ENCODE measurements at places on chromosomes 4 and X. TPM values are rescaled to one million over a fixed set of nuclear protein-coding genes. Genes with fewer than 3 reads are reported as not detected.

- DNase-seq = peak; percentile 63
- H3K36me3 ChIP-seq = no peaks in the 10 kb centered on the region
- H3K27me3 ChIP-seq = no peaks in the 10 kb centered on the region
- no peaks in the 10 kb centered on the region for H3K4me1 ChIP-seq
- no peak overlapping the region for H3K27ac ChIP-seq
Measured at GRCh38 chr4:1598206-1599025, 85.7 kb downstream of the FAM53A start.

DNA sequence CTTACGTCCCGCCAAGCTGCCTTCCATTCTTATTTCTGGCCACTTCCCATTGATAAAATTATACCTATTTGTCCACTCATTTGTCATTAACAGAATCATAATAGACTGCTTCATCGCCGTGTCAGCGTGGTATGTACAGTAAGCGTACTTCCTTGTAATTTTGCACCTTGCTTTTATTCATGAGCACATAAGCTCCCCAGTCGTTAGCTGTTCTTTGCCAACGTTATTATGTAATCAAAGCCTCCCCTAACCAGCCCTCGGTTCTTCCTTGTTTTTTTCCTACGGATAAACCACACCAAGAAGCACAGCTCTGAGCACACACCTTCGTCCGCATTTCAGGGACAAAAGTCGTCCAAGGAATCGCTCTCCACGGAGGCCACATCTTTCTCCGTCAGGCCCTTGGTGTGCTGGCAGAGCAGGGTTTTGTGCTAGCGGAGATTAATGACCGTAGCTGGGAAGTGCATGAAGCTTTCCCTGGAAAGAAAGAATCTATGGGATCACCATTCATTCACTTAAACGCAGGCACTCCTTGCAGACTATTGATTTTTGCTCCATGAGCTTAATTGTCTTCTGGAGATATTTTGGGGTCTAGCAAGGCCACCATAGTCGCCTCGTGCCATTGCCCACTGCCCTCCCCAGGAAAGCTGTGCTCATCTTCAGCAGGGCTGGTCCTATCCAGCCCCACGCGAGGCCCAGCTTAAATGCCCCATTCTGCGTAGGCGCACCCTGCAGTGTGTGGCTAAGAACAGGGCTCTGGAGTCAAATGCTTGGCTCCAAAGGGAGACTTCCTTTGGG is 200.9 kb upstream of the PSAPL1 start:
- H3K27ac ChIP-seq = no peak overlapping the region
- H3K27me3 ChIP-seq = no peaks in the 10 kb centered on the region
- no peak overlapping the region for H3K4me3 ChIP-seq
- H3K36me3 ChIP-seq = no peaks in the 10 kb centered on the region
- H3K4me1 ChIP-seq = peaks cover 39% of the 10 kb centered on the region

- H3K4me3 ChIP-seq = no peak overlapping the region
- H3K4me1 ChIP-seq = no peaks in the 10 kb centered on the region
- H3K27me3 ChIP-seq = no peaks in the 10 kb centered on the region
- DNase-seq = no peak
- H3K27ac ChIP-seq = no peak overlapping the region
Measured at GRCh38 chr4:176367771-176368465, 48.2 kb downstream of the SPCS3 start.

- DNase-seq = no peak
- H3K4me1 ChIP-seq = no peaks in the 10 kb centered on the region
- H3K27ac ChIP-seq = no peak overlapping the region
- no peaks in the 10 kb centered on the region for H3K27me3 ChIP-seq
Measured at GRCh38 chr4:100017637-100018310, 67.7 kb upstream of the H2AZ1 start.

The VCX3B gene
- total RNA-seq = not detected

- H3K27ac ChIP-seq = no peak overlapping the region
- DNase-seq = no peak
- no peaks in the 10 kb centered on the region for H3K36me3 ChIP-seq
- H3K4me3 ChIP-seq = no peak overlapping the region
- no peaks in the 10 kb centered on the region for H3K4me1 ChIP-seq
- H3K27me3 ChIP-seq = no peaks in the 10 kb centered on the region
Measured at GRCh38 chr4:47413521-47413920, 50.0 kb downstream of the COMMD8 start.

DNA sequence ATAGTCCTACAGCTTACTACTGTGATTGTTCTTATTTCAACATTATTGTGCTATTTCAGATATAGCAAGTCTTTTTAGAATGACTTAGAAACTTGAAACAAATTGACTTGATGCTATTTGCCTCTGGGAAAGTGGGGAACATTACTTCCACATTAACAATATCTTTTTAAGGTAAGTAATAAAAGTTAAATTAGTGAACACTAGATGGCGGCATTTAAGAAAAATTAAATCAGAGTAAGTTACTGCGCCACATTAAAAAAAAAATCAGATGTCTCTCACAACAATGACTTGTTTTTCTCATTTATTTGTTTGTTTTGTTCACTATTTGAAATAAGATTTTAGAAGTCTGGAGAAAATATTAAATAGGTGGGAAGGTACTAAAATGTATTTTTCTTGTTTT is 1026.9 kb upstream of the SLIT2 start:
- no peaks in the 10 kb centered on the region for H3K4me1 ChIP-seq
- no peaks in the 10 kb centered on the region for H3K36me3 ChIP-seq
- H3K4me3 ChIP-seq = no peak overlapping the region
- no peak for DNase-seq
- H3K27ac ChIP-seq = no peak overlapping the region

- no peak overlapping the region for H3K27ac ChIP-seq
- no peaks in the 10 kb centered on the region for H3K27me3 ChIP-seq
- no peaks in the 10 kb centered on the region for H3K36me3 ChIP-seq
- no peaks in the 10 kb centered on the region for H3K4me1 ChIP-seq
Measured at GRCh38 chr4:43244688-43245382, 352.3 kb downstream of the GRXCR1 start.

The TRIM60 gene
- total RNA-seq = not detected

DNA sequence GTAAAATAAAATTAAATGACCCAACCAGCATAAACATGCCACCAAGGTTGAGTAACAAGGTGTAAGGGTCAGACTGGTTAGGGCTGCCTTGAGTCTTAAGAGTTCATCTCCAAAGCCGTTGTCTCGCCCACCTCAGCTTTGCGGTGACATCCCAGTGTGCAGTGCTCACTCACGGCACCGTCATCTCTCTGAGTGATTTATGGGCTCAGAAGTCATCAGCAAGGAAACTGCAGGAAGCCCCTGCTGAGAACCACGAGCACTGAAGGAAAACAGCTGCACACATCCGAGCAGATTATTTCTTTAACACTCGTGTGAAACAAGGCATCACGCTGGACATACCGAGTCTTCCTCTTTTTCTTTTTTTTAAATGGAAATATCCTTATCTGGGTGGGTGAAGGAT is 411.1 kb downstream of the TRIML1 start:
- no peaks in the 10 kb centered on the region for H3K4me1 ChIP-seq
- H3K27ac ChIP-seq = no peak overlapping the region
- H3K36me3 ChIP-seq = no peaks in the 10 kb centered on the region
- H3K4me3 ChIP-seq = no peak overlapping the region
- DNase-seq = no peak

The NAA11 gene
- not detected for total RNA-seq

DNA sequence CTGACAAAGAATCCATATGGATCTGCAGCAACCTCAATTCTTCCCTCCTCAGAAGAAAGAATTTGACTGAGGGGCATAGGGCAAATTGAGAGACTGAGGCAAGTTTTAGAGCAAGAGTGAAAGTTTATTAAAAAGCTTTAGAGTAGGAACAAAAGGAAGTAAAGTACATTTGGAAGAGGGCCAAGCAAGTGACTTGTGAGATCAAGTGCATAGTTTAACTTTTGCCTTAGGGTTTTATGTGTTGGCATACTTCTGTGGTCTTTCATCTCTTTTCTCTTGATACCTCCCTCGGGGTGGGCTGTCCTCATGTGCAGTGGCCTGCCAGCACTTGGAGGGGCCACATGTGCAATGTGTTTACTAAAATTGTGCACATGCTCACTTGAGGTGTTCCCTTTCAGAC is 98.0 kb upstream of the MAGEB16 start:
- no peak overlapping the region for H3K27ac ChIP-seq
- H3K4me3 ChIP-seq = no peak overlapping the region
- no peaks in the 10 kb centered on the region for H3K27me3 ChIP-seq
- no peaks in the 10 kb centered on the region for H3K36me3 ChIP-seq
- H3K4me1 ChIP-seq = no peaks in the 10 kb centered on the region

The TMPRSS11A gene
- not detected for total RNA-seq

DNA sequence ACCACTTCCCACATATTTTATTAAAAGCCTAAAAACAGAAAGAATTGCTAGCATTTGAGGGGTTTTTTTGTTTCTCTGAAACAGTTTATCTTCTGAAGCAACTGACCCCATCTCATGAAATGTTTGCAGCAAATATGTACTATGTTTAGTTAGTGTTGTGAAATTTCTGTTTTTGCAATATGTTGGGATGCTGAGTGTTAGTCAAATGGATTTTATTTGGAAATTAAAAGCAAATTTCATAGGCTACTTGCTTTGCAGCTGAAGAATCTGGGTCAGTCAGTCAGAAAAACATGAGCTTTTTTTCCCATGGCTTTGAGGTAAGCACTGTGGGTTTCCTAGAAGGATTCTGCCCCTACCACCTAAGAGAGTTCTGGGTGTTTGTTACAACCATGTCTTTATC is 184.9 kb upstream of the DKK2 start:
- H3K4me3 ChIP-seq = no peak overlapping the region
- no peaks in the 10 kb centered on the region for H3K27me3 ChIP-seq
- no peak for DNase-seq
- H3K27ac ChIP-seq = no peak overlapping the region

The INTU gene
- total RNA-seq = 9.1 TPM

The BTC gene
- 0.93 TPM for total RNA-seq

DNA sequence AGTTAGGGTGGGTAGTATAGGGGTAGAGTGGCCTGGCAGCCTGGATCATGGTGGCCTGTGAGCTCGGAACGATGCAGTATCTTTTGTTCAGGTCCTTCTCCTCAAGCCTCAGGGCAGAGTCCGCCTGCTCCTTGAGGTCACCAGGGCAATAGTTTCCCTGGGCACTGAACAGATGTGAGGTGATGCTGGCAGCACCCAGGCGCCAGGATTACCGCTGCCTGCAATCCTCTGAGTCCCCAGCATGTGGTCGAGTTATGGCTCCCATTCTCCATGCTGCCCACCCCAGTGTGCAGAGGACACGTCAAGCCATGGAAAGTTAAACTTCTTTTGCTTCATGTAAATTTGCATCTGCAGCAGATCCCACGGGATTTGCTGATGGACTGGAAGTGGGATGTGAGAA is 38.7 kb downstream of the NEIL3 start:
- no peak for DNase-seq
- no peak overlapping the region for H3K27ac ChIP-seq
- H3K27me3 ChIP-seq = no peaks in the 10 kb centered on the region
- no peaks in the 10 kb centered on the region for H3K36me3 ChIP-seq
- H3K4me1 ChIP-seq = no peaks in the 10 kb centered on the region
- no peak overlapping the region for H3K4me3 ChIP-seq

- no peak overlapping the region for H3K27ac ChIP-seq
- DNase-seq = no peak
- H3K4me1 ChIP-seq = no peaks in the 10 kb centered on the region
- H3K4me3 ChIP-seq = no peak overlapping the region
Measured at GRCh38 chr4:107815158-107815557, 9.6 kb upstream of the SGMS2 start.

DNA sequence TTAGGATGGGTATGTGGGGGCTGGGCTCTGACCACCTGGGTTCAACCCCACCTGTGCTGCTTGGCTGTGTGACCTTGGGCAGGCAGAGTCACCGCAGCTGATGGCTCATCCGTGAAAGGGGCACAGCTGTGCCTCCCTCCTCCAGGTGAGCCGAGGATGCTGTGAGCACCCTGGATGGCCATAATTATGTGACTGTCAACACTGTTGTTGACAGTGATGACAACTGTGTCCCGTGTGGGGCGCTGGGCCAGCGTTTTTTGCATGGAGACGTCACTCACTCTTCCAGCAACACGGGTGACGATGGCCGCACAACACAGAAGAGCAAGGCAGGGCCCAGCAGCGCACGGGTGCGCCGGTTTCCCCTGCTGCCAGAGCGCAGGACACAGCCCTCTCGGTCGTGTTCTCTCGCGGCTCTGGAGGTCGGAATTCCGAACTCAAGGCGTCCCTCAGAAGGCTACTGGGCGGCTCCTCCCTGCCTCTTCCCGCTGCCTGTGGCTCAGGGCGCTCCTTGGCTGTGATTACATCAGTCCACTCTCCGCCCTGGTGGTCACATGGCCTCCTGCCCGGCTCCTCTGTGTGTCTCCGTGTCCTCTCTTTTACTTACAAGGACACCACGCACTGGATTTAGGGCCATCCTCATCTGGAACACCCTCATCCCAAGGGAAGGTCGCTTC is 1.3 kb downstream of the SH3TC1 start:
- peaks cover 40% of the 10 kb centered on the region for H3K4me1 ChIP-seq
- DNase-seq = no peak
- peak overlapping the region; percentile 58 for H3K4me3 ChIP-seq
- H3K36me3 ChIP-seq = peaks cover 5% of the 10 kb centered on the region
- H3K27me3 ChIP-seq = no peaks in the 10 kb centered on the region
- H3K27ac ChIP-seq = peak overlapping the region; percentile 94

DNA sequence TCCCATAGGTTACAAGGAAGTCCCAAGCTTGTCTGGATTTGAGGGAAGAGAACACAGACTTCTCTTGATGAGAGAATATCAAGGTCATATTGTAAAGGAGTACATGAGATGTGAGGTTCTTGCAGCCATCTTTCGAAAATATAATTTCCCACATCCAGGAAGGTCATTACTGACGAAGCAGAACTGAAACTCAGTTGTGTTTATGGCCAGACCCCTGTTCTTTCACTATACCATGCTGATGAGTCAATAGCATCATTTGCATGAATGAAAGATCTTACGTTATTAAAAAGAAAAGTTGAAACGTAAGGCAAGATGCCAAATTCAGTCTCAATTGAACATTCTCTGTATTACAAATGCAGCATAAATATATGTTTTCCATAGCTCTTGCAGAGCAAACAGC is 14.2 kb upstream of the CCDC149 start:
- H3K4me1 ChIP-seq = no peaks in the 10 kb centered on the region
- no peaks in the 10 kb centered on the region for H3K27me3 ChIP-seq
- no peak overlapping the region for H3K27ac ChIP-seq

DNA sequence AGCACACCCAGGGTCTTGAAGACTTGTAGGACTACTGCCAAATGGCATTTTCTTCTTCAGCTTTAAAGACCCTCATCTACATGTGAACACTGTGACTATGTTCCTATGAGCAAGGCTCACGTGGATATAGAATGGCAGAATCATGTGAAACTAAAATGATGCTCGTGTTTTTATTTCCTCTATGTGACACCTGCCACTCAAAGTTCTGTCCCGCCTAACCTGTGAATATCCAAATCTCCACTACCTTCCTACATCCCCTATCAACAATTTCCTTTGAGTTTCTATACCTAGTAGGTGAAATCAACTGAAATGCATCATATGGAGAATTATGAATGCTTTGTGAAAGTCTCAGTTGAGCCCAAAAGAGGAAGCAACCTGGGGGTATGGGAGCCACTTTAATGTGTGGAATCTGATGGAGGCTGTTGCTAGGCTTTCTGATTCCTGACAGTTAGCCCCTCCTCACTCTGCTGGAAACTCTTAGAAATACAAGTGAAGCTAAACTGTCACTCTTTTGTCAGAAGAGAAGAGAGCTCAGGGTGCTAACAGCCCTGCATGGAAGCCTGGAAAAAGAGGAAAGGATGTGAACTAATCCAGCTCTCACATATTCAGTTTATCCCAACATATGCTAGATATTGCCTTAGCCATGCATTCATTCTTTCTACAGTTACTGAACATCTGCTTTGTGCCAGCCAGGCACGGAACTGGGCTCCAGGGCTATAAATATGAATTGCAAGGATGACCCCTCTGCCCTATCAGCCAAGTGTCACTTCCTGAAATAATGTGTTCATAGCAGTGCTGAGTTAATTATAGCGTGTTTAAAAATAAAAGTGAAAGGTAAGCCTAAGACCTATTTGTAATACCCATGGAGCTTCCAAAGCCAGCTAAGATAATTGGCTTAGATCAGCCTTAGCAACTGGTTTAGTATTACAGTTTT is 11.0 kb downstream of the LHFPL1 start:
- H3K4me1 ChIP-seq = no peaks in the 10 kb centered on the region
- H3K36me3 ChIP-seq = no peaks in the 10 kb centered on the region
